ENCODE measurements at places on chromosomes 7 and 10.

- DNase-seq = no peak
Observed at GRCh38 chr10:93752761-93753160, 5.0 kb upstream of the LGI1 start.

DNA sequence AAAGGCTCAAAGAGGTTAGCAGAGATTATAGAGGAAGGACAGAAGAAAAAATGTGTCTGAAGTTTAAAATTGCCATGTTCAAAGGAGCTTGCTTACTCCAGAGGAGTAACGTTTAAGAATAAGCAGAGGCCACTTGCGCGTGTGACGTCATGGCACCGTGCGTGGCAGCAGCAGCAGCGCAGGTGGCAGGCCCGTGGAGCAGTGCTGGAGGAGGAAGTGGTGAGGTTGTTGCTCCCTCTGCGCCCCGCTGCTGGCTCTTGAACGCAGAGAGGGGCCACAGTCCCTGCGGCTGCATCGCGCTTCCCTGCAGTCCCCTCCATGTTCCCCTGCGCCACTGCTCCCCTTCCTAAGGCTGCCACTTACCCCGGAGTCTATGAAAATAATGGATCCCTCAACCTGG lies 37.5 kb downstream of the GDI2 start:
- DNase-seq = peak; percentile 69

DNA sequence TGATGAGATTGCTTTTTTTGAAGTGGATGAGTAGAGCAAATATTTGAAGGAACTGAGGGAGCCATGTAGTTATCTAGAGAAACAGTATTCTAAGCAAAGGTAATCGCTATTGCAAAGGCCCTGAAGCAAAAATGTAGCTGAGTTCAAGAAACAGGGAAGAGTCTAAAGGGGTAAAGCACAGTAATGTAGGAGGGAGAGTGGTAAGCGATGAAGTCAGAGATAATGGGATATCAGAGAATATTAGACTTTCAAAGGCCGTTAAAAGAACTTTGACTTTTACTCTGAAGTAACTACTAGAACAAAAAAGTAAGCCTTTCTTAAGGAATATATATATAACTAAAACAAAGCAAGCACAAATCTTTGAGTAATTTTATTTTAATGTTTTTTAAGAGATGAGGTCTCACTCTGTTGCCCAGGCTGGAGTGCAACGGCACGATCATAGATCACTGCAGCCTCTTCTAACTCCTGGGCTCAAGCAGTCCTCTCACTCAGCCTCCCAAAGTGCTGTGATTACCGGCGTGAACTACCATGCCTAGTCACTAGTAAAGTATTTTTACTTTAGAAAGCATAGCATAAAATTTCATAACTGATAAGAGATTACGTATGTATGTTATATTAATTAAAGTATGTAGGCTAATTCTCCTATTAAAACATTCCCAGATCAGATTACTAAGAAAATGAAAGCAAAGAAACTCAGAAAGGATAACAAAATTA lies 61.7 kb upstream of the OIT3 start:
- DNase-seq = no peak

- no peak for DNase-seq
Observed at GRCh38 chr7:2472739-2473138, 3.5 kb downstream of the GRIFIN start.

DNA sequence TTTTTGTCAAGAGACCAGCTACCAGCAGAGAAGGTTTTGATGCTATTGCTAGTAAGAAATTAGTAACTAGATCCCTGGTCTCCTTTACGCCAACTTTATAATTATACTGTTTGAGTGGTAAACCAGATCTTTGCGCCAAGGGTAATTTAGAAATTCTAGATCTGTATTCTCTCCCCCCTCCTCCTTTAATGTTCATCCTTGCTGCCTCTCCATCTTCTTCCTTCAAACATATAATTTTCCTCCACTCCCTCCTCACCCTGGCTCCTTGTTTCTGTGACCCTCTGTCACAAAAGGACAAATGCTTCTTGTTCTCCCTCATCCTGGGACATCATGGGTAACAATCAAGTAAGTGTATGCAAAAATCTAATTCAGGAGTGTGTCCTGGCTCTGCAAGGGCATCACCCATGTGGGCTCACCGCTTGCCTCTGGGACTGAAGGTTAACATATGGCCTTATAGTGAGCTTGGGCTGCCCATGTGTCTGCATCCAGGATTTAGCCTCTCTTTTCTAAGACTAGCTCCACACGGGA lies 121.2 kb downstream of the BAMBI start:
- DNase-seq = no peak

GRCh38 chr10:62224606-62225005 lies 44.0 kb downstream of the RTKN2 start:
- DNase-seq = no peak

- DNase-seq = no peak
Observed at GRCh38 chr7:102981451-102981850, 68.7 kb downstream of the LRRC17 start.

- no peak for DNase-seq
Observed at GRCh38 chr7:106023369-106024322, 60.6 kb downstream of the CDHR3 start.

GRCh38 chr10:7708832-7709231 lies 5.7 kb downstream of the ITIH2 start:
- DNase-seq = no peak

DNA sequence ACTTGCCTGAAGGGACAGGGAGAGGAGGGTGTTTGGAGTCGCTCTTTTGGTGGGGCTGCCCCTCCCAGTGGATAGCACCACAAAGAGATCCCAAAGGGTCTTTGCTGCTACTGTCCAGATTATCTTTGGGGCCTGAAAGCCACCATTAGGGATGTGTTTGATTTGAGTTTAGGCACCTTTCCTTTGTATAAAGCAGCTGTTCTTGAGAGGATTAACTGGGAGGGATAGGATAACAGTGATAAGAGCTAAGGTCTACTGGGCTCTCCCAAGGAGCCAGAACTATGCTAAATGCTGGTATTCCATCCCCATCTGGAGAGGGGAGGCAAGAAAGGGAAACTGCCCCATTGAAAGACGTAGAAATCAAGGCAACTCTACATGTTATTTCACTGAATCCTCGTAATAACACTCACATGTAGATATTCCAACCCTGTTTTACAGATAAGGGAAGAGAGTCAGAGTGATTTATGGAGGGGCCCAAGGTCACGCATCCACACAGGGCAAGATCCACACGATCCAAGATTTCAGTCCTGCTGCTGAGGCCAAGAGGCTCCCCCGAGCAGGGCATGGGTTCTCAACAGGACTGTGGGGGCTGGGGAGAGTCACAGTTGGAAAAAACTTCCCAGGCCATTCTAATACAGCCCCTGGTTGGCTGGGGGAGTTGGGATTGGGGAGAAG lies 11.1 kb upstream of the TCF7L2 start:
- no peak for DNase-seq

DNA sequence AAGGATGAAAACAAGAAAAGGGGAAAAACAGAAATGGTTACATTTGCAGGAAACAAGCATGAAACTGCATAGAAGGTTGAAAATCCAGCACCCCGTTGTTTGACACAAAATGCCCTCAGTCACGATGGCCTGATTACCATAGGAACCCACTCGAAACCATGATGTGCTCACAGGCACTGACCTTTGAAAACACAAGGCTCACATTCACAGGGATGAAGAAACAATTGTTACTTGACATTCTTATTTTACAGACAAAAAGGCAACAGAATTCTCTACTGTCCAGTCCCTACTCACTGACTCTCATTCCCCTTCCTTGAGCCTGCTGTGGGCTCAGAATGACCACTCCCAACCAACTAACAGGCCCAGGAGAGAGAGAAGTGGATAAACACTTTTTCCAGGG lies 131.4 kb upstream of the PDLIM1 start:
- no peak for DNase-seq

- no peak for DNase-seq
Observed at GRCh38 chr7:36962367-36962766, 238.1 kb upstream of the AOAH start.

DNA sequence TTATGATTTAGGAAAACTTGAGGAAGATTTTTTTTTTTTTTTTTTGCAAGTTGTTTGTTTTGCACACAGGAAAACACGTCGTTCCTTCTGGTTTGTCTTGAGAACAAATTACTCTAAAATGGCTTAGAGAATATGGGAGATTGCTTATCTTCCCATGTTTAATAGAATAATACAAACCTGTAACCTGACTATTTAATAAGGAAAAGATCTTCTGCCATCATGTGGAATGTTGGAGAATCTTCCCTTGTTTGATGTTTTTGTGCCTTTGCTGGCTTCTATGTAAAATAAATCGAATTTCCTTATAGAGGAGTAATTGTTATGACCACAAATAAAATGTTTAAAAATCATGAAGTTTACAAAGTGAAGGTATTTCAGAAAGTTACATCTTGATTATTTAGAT lies 818.8 kb downstream of the GATA3 start:
- no peak for DNase-seq

DNA sequence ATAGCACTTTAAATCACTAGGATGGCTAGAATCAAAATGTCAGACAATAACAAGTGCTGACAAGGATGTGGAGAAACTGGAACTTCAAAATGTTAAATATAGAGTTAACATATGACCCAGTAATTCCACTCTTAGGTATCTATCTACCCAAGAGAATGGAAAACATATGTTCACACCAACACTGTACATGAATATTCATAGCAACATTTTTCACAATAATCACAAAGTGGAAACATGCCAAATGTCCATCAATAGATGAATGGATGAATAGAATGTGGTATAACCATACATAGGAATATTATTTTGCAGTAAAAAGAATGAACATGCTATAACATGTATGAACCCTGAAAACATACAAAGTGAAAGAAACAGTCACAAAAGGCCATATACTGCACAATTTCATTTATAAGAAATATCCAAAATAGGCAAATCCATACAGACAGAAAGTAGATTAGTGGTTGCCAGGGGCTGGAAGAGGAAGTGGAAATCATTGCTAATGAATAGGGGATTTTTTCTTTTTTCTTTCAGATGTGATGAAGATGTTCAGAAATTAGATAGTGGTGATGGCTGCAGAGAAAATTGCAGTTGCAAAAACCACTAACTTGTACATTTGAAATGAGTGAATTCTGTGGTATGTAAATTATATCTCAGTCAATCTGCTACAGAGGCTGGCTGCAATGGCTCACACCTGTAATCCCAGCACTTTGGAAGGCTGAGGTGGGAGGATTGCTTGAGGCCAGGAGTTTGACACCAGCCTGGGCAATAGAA lies 93.0 kb downstream of the CPVL start:
- no peak for DNase-seq

DNA sequence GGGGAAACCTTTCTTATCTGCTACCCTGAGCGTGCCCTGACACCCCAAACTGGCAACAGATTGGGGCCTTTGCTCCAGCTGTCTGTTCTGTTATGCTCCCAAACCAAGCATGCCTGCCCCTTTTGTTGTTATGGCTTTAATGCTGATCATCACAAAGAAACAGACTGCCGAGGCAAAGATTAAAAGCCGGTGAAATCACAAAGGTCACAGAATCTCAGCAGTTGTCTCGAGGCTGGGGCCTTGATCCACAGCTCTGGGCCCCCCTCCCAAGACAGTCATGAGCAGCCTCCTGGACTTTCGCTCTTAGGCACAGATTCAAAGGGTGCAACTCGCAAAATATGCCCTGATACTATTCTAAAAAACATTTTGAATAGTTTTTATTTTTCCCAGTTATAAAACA lies 65.6 kb downstream of the STRA8 start:
- no peak for DNase-seq

DNA sequence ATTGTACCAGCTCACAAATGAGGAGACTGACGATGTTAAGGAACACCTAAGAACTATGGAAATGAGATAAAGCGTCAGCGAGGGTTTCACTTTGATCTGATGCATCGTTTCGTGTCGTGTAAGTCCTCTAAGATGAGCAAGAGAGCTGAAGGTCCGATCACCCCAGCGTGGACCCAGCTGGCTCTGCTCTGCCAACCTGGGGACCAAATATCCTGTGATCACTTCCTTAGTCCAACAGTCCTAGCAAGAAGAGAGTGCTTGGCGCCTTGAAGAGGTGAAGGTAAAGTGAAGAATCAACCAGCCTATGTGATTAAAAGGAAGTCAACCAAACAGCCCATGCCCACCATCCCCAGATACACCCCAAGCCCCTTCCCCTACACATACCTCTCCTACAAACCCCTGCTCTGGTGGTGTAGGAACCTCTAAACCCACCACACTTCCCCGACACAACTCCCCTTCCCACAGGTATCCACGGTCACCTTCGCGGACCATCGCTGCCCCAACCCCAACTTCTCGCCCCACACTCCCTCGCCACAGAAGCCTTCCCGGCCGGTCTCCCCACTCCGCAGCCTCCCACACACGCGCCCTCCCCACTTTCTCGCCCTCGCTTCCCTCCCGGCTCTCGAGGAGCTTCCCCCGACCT lies 722 bp downstream of the UPF2 start:
- peak; percentile 24 for DNase-seq

- DNase-seq = no peak
Observed at GRCh38 chr7:30310674-30311362, 26.4 kb downstream of the ZNRF2 start.

GRCh38 chr10:49290131-49290530 lies 8.8 kb upstream of the C10orf71 start:
- DNase-seq = no peak

DNA sequence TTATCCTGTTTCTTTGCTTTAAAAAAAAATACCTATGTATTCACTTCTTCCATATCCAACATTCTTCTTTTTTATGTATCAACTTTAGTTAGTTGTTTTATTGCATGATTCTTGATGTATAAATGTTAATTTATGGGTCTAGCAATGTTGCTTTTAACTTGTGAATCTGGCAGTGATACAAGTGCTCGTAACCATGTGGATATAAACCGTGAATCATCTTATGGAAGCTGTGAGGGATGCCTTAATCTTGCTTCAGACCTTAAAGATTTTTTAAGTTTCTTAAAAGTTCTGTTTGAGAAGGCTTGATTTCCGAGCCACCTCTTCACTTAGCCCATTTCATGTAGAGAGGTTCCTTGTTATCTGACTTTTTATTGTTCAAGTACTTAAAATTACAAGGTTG lies 25.9 kb downstream of the HELLS start:
- DNase-seq = no peak

GRCh38 chr10:78634835-78635234 lies 433.9 kb upstream of the ZMIZ1 start:
- no peak for DNase-seq

DNA sequence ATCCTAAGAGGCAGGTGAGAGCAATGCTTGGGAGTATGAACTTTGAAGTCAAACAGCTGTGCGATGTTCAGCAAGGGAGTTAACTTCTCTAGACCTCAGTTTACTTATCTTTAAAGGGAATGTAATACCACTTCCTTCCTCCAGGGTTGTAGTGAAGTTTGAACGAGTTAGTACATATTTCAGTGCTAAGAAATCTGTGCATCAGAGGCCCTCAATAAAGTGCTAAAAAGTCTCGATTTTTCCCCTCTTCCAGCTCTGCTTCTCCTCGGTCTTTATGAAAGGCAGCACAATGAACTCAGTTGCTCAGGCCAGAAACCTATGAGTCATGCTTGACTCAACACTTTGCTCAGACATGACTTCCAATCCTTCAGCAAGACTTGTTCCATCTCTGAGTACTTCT lies 418.9 kb downstream of the MDFIC start:
- no peak for DNase-seq

Measured in stimulated activated CD4-positive, alpha-beta T cell treated with anti-CD3 and anti-CD28 coated beads, Interleukin-12 subunit alpha, Interleukin-12 subunit beta, amount 100 ng/mL, for 48 hours (primary cell).